ENCODE measurements at places on chromosomes 1 and 21.
A peak's percentile ranks its signal among the peaks of the same experiment; 100 is the strongest.

DNA sequence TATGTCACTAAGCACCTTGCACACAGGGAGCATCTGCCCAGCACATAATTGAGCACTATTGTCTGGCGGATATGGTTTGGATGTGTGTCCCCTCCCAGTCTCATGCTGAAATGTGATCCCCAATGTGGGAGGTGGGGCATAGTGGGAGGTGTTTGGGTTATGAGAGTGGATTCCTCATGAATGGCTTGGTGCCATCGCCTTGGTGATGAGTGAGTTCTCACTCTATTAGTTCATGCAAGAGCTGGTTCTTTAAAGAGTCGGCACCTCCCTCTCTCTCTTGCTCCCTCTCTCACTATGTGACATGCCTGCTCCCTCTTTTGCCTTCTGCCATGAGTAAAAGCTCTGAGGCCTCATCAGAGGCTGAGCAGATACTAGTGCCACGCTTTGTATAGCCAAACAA is 9.5 kb downstream of the CTSK start:
- no peak overlapping the region for H3K27ac ChIP-seq
- DNase-seq: no peak
- peaks cover 4% of the 10 kb centered on the region for H3K36me3 ChIP-seq
- no peak overlapping the region for H3K4me3 ChIP-seq

- peaks cover 2% of the 10 kb centered on the region for H3K27me3 ChIP-seq
- DNase-seq: no peak
- H3K4me1 ChIP-seq: no peaks in the 10 kb centered on the region
- H3K27ac ChIP-seq: no peak overlapping the region
Measured at GRCh38 chr1:209618756-209619420, 33.3 kb downstream of the LAMB3 start.

- no peak overlapping the region for H3K27ac ChIP-seq
- DNase-seq: no peak
- H3K4me3 ChIP-seq: no peak overlapping the region
- peaks cover 4% of the 10 kb centered on the region for H3K4me1 ChIP-seq
- no peaks in the 10 kb centered on the region for H3K36me3 ChIP-seq
Measured at GRCh38 chr1:50974618-50974935, 4.5 kb downstream of the CDKN2C start.

DNA sequence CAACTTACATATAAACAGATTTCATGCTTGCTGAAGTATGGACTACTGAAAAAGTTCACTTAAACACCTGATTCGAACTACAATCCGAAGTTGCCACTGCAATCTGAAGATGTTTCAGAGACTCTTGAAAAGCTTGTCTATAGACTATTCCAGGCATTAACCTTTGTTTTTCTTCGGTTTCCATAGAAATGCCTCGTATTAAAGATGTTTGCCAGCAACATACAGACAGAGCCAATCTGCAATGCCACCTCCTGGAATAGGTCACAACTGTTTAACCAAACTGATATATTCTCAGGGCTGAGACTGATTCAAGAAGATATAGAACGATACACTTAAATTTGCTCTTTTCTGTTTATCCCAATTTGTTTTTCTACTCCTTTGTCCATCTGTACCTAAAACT is 28.9 kb upstream of the DMRTB1 start:
- H3K27ac ChIP-seq: no peak overlapping the region
- DNase-seq: no peak
- peaks cover 16% of the 10 kb centered on the region for H3K4me1 ChIP-seq
- no peaks in the 10 kb centered on the region for H3K36me3 ChIP-seq

DNA sequence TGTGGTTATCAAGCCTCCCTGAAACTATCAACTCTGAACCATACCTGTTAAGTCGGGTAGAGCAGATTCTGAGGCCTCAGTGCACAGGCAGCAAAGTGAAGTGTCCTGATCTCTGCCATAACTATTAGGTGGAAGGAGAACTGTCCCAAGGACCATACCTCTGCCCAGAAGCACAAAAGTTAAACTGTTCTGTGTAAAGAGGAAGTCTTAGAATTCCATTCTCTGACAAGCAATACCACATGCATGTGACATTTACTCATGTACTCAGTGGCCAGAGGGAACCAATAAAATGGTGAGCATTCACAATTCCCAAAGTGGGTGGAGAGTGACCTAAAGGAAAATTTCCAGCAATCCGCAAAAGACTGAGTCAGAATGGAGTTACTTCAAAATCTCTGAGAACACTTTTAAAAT is 61.0 kb downstream of the TOR3A start:
- no peak for DNase-seq
- peaks cover 21% of the 10 kb centered on the region for H3K36me3 ChIP-seq
- H3K27me3 ChIP-seq: no peaks in the 10 kb centered on the region
- H3K4me1 ChIP-seq: peaks cover 4% of the 10 kb centered on the region
- peak overlapping the region; percentile 69 for H3K27ac ChIP-seq
- H3K4me3 ChIP-seq: no peak overlapping the region

DNA sequence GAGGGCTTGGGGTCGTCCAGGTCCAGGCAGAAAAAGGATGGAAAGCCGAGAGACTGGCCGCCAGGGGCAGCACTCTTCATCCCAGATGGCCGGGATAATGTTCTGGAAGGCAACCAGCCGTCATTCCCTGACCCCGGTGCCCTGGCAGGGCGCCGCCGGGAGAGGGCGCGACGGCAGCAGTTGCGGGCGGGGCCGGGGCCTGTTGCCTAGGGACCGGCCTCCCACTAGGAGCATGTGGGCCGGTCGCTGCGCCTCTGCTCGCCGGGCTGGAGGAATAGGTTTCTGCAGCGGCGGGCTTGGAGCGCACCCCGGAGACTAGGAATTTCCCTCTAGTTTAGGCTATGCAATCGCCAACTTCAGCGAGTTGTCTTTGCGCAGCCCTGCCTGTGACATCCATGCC is 11.0 kb downstream of the DMRTB1 start:
- no peaks in the 10 kb centered on the region for H3K4me1 ChIP-seq
- H3K4me3 ChIP-seq: peak overlapping the region; percentile 30
- H3K27ac ChIP-seq: no peak overlapping the region
- peaks cover 16% of the 10 kb centered on the region for H3K27me3 ChIP-seq

- H3K36me3 ChIP-seq: no peaks in the 10 kb centered on the region
- no peak overlapping the region for H3K27ac ChIP-seq
- peak; percentile 8 for DNase-seq
- H3K4me3 ChIP-seq: no peak overlapping the region
Measured at GRCh38 chr1:227892489-227893299, 55.0 kb downstream of the WNT9A start.

- H3K4me3 ChIP-seq: no peak overlapping the region
- H3K4me1 ChIP-seq: no peaks in the 10 kb centered on the region
Measured at GRCh38 chr1:231899046-231899445, 272.5 kb downstream of the DISC1 start.

GRCh38 chr1:173869021-173869359 is 810 bp downstream of the ZBTB37 start:
- peak overlapping the region; percentile 100 for H3K27ac ChIP-seq
- peaks cover 39% of the 10 kb centered on the region for H3K36me3 ChIP-seq
- peak overlapping the region; percentile 99 for H3K4me3 ChIP-seq
- peaks cover 35% of the 10 kb centered on the region for H3K4me1 ChIP-seq

- H3K36me3 ChIP-seq: no peaks in the 10 kb centered on the region
- DNase-seq: no peak
- H3K27ac ChIP-seq: no peak overlapping the region
- H3K4me1 ChIP-seq: no peaks in the 10 kb centered on the region
Measured at GRCh38 chr1:70906800-70907199, 140.8 kb downstream of the PTGER3 start.

DNA sequence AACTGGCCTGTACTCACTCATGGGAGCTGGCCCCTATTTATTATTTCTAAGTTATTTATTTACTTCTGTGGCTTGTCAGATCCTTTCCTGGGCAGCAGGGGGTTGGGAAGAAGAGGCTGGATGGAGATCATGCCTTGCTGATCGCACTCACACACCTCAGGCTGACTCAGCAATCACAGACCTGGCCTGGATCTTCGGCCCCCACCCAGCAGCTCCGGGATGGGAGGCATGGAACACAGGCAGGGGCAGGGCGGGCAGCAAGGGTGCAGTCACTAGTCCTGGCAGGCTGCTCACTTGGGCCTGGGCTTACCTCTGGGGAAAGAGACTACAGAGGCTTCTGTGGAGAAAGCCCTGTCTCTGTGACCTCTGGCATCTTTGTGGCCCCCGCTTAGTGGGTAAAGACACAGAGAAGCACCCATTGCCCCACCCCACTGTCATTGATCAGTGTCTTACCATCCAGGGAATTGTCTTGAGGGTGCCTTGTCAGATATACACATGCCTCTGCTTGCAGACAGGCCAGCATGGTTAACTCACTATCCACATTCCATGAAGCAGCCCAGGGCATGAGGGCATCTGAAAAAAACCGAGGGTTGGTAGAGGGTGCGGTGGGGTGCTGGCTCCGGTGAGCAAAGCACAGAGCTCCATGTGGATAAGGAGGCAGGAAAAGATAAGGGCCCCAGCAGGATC is 3.7 kb downstream of the ARTN start:
- no peak for DNase-seq
- peaks cover 6% of the 10 kb centered on the region for H3K4me1 ChIP-seq
- H3K36me3 ChIP-seq: no peaks in the 10 kb centered on the region
- H3K27ac ChIP-seq: no peak overlapping the region
- peaks cover 30% of the 10 kb centered on the region for H3K27me3 ChIP-seq

GRCh38 chr1:87028576-87028975 is 114.1 kb downstream of the HS2ST1 start:
- no peak overlapping the region for H3K4me3 ChIP-seq
- H3K27me3 ChIP-seq: no peaks in the 10 kb centered on the region
- H3K36me3 ChIP-seq: no peaks in the 10 kb centered on the region
- no peaks in the 10 kb centered on the region for H3K4me1 ChIP-seq

- H3K27me3 ChIP-seq: peaks cover 13% of the 10 kb centered on the region
- no peaks in the 10 kb centered on the region for H3K36me3 ChIP-seq
- H3K4me1 ChIP-seq: peaks cover 5% of the 10 kb centered on the region
- no peak overlapping the region for H3K27ac ChIP-seq
- H3K4me3 ChIP-seq: no peak overlapping the region
Measured at GRCh38 chr1:116677474-116678062, 10.0 kb upstream of the IGSF3 start.

DNA sequence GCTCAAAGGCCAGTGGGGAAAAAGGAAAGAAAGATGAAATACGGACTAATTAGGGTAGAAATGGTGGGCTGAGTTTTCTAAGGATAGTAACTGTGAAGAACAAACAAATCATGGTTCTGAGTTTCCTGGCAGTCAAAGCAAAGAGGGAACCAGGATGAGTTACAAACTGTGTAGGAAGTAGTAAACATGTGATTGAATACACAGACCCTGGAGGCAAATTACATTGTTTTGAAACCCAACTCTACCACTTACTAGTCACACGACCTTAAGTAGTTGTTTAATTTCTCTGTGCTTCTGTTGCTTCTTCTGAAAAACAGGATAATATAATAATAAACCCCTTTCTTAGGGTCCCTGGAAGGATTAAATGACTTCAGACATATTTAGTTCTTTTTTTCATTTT is 11.2 kb upstream of the LUZP1 start:
- H3K36me3 ChIP-seq: no peaks in the 10 kb centered on the region
- no peak overlapping the region for H3K27ac ChIP-seq
- H3K27me3 ChIP-seq: peaks cover 43% of the 10 kb centered on the region
- no peak for DNase-seq
- peaks cover 2% of the 10 kb centered on the region for H3K4me1 ChIP-seq

- no peak for DNase-seq
- H3K27me3 ChIP-seq: peaks cover 8% of the 10 kb centered on the region
- H3K4me3 ChIP-seq: no peak overlapping the region
- H3K36me3 ChIP-seq: no peaks in the 10 kb centered on the region
Measured at GRCh38 chr1:177426497-177426896, 255.7 kb downstream of the BRINP2 start.

DNA sequence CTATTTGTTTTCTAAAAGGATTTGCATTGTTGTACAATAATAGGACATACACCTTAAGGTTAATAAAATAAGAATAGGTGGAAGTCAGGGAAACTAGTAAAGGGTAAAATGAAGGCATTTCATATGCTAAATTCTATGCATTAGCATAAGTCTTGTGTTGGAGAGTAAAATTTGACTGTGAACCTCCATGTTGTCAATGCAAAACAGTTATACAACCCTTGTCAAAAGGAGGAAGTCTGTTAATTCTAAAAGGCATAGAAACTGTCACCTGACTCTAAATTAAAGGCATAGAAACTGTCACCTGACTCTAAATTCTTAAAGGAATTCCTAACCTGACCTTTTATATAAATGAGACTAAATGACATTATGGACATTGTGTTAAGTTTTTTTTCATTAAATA is 291.8 kb downstream of the OLFM3 start:
- peaks cover 8% of the 10 kb centered on the region for H3K4me1 ChIP-seq
- no peaks in the 10 kb centered on the region for H3K27me3 ChIP-seq
- no peak overlapping the region for H3K4me3 ChIP-seq
- no peak for DNase-seq

- H3K4me3 ChIP-seq: no peak overlapping the region
- peaks cover 1% of the 10 kb centered on the region for H3K4me1 ChIP-seq
- no peak overlapping the region for H3K27ac ChIP-seq
- H3K36me3 ChIP-seq: no peaks in the 10 kb centered on the region
Measured at GRCh38 chr1:228668553-228669241, 66.6 kb upstream of the RHOU start.

DNA sequence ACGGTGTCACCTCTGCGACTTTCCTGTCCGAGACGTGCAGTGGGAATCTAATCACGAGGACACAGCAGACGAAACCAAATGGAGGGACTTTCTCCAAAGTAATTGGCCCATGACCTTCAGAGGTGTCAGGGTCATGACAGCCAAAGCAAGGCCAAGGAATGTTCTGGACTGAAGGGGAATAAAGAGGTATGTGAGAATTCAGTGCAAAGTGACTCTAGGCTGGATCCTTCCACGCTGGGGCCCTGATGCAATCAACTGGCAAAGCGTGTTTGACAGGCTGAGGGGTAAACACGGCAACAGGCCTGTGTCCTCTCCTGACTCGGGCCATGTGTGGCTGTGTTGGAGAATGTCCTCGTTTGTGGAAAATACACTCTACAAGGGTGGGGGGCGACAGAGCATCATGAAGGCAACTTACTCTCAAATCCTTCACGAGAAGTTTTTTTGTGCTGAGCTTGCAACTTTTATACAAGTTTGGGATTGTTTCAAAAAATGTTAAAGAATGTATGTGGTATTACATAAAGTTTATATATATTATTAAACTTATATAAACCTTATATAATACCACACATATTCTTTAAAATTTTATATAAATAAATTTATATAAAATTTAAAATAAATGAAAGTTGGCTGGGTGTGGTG is 1.7 kb downstream of the CFAP74 start:
- H3K36me3 ChIP-seq: no peaks in the 10 kb centered on the region
- peaks cover 19% of the 10 kb centered on the region for H3K27me3 ChIP-seq
- no peak overlapping the region for H3K27ac ChIP-seq
- peaks cover 3% of the 10 kb centered on the region for H3K4me1 ChIP-seq
- no peak overlapping the region for H3K4me3 ChIP-seq
- no peak for DNase-seq
